Spinal cord (tissue), 10 donors: ENCODE measurements at places on chromosomes 11 and 22. TPM values are rescaled to one million over a fixed set of nuclear protein-coding genes. Genes with fewer than 3 reads are reported as not detected.

DNA sequence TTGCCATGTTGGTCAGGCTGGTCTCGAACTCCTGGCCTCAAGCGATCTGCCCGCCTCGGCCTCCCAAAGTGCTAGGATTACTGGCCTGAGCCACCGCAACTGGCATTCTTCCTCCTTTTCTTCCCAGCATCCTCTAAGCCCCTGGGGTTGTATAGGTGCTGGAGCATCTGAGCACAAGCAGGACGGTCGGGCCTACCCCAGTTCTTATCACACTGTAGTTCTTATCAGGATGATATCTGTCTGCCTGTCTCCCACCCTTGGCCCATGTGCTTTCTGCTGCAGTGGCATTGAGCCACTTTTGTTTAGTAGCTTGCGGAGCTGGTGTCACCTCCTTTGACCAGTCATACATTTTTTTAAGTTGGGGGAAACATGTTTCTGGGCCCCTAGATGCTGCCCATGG, 1.9 kb downstream of the RHOD start:
- no peak for DNase-seq

DNA sequence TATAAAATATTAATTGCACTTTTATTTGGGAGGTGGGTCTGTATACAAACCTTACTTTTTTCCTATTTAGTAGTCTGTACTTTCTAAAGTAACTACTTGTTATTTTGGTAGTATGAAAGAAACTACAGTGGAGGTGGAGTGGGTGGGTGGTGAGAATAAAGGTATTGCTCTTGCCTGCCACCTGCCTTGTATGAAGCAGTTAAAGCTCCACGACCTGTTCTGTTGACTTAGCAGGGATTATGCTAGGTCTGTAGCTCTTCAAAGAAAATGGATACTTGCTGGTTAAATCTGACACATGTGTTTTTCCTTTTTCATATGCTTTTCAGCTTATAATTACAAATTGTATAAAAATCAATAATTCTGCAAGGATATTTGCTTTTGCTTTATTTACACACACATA, 111.9 kb downstream of the EHF start:
- no peak for DNase-seq

DNA sequence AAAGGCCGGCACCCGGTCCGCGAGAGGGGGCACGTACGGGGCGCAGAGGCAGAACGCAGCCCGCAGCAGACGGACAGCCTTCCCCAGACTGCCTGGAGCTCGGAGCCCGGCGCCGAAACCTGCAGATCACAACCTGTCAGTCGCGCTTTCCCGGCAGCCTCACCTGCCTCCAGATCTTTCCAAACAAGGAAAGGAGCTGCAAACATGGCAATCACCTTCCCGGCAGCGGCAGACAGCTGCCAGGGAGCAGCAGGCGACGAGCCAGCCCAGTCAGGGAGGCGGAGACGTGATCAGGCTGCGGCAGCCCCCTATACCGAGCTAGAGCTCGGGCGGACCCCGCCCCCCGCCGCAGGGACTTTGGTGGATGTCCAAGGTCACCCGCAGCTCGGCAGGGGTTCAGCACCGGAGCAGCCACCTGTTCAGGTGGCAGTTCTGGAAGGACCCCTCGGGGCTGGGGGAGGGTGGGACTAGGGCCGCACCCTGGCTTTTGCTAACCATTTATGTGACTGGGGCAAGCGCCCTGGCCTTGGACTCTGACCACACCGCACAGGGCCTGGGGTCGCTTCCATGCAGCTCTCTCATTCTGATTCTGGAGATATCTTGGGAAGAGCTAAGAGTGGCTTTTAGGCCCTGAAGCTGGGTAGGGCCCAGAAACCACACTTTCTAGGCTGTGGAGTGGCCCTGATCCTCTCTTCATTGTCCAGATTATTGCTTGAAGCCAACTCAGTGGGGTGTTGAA, 143.8 kb downstream of the NECTIN1 start:
- DNase-seq = no peak

- DNase-seq = no peak
These were observed 59.8 kb upstream of the CD5 start for GRCh38 chr11:61042537-61042936.

DNA sequence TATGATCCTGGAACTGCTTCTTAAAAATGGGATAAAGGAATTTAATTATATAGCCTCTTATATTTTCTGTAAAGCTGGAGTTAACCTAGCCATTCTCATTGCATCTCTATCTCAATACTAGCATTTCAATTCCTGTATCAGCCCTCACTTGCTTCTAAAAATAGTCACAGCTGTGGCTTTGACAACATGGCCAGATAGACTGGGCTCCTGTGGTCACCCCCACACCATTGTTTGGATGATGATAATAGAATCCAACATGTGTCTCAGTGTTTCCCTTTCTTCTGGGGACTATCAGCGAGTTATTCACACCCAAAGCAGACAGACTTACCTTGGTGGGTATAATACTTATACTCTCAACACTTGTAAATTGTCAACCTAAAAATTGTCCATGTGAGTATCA, 6.9 kb downstream of the VWA5A start:
- no peak for DNase-seq

DNA sequence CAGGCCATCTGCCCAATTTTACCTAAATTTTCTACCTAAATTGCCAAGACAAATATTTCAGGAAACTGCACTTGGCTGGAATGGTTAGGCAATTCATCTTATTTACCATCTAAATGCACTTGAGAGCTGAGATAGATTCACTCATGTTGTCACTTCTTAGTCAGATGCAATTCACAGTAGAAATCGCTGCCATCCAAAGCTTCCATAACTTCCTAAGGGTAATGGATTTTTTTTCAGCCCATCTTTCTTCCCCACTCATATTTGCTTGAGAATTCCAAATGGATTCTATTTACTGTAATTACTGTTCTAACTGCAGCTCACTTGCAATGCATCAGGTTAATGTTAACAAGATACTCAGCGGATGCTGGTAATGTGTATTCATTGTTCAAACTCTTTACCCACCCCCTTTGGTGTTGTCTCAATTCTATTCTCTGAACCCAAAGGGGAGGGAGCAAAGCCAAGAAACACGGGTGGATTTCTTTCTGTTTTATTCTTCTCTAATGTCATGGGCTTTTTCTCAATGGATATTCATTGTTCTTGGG, 96.0 kb downstream of the TENM4 start:
- peak; percentile 83 for DNase-seq

- DNase-seq = no peak
These were observed 76.5 kb upstream of the ARFGAP3 start for GRCh38 chr22:42933485-42934091.

DNA sequence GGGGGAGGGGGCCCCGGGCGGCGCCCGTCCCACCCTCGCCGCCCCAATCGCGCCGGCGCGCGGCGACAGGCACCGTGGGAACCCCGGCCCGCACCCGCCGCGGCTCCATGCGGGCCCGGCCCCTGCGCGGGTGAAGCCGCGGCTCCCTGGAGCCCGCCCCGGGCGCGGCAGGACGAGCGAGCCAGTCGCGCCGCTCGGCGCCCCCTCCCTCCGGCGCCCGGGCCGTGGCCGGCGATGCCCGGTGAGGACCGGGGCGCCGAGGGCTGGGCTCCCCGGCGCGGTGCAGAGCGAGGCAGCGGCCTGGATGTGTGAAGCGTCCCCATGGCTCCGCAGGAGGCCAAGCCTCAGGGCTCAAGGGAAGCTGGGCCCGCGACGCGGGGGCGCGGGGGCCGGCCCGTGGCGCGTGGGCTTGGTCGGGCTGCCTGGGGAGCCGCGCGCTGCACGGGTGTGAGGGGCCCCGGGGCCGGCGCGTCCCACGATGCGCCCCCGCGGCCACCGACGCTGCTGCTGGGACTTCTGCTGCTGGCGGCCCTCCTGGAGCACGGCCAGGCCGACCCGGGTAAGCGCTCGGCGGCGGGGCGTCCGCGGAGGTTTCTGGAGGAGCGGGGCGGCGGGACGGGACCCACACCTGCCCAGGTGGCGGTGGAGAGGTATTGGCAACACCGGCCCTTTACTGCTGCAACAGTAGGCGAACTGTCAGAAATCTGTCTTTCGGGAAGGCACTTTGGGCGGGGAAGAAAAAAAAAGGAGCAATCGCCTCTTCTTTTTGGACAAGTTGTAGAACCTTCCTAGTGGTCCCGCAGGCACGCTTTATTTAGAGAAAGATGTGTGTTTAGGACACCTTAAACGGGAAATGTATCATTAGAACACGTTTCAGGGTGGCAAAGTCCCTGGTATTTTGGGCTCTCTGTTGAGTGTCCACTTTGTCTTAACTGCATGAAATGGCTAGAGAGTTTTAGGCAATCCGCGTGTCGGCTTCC, 119.4 kb downstream of the HIPK3 start:
- no peak for DNase-seq

DNA sequence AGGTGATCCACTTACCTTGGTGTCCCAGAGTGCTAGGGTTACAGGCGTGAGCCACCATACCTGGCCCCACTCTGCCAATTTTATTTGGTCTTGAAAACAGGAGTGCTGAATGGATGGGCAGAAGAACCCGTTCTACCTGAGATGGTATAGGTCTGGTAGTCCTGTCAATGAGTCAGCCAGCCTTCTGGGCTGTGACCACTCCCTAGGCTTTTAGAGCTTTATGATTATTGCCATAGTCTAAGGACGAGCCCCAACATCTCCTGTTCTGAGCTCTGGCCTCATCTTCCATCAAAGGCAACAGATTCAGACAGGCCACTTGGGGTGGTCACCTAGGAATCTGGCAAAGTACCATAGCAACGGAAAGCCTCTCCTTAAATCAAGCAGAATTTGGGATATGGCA, 11.5 kb downstream of the ZDHHC5 start:
- no peak for DNase-seq

DNA sequence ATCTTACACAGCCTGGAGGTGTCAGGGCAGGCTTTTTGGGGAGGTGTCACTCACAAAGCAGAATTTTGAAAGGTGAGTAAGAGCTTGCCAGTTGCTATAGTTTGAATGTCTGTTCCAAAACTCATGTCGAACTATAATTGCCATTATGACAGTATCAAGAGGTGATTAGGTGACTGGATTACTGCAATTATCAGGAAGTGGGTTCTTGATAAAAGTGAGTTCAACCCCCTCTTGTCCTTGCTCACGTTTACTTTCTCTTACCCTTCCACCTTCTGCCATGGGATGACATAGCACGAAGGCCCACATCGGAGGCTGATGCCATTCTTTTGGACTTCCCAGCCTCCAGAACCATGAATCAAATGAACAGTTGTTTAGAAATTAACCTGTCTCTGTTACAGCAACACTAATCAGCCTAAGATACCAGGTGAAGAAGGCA, 4.7 kb upstream of the C11orf86 start:
- DNase-seq = no peak

DNA sequence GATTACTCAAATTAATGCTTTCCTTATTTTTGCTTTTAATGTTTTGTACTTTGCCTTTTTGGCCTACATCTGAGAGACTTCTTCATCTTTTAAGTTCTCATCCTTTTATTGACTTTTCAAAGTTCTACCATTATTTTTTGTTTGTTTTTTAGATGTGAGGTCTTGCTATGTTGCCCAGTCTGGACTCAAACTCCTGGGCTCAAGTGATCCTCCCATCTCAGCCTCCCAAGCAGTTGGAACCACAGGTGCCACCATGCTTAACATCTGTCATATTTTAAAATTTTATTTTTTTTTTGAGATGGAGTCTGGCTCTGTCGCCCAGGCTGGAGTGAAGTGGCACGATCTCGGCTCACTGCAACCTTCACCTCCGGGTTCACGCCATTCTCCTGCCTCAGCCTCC, 57.8 kb downstream of the PPP6R2 start:
- DNase-seq = no peak

GRCh38 chr22:27719036-27719347, 82.6 kb downstream of the MN1 start:
- DNase-seq = no peak

GRCh38 chr11:6571434-6572008, 31.9 kb downstream of the RRP8 start:
- DNase-seq = no peak

DNA sequence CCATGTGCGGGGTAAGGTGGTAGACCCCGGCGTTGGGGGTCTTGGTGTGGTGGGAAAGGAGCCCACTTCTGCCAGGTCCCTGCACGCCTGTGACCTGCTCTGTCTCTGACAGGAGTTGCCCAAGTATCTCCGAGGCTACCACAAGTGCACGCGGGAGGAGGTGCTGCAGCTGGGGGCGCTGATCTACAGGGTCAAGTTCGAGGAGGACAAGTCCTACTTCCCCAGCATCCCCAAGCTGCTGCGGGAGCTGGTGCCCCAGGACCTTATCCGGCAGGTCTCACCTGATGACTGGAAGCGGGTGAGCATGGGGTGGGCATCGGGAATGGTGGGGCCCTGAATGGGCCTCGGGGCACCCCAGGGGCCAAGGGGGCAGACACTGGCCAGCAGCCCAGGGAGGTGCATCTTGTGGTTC, 83.0 kb downstream of the MYO7A start:
- DNase-seq = no peak

DNA sequence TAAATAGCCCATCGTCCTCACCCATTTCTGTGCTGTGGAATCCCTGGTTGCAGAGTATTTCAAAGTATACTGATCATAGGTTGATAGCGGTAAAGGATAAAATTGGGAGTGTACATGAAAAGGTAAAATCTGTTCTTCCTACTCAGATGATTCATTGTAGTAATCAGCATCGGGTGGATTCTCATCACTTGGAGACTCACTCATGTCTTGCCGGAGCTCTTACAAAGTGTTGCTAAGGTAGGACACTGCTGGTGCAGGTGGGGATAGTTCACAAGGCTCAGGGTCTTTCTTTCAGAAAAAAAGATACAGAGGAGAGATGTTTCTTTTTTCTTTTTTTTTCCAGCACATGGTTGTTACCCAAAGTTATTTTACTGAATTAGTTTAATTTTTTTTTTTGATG, 84.8 kb downstream of the MTNR1B start:
- DNase-seq = no peak

The GPHA2 gene
- 0.59 TPM for total RNA-seq

The OR51E2 gene
- total RNA-seq = 0.39 TPM

The LUZP2 gene
- total RNA-seq = 80.1 TPM

The PLAAT4 gene
- 12.2 TPM for total RNA-seq

The GAS2L1 gene
- 6.5 TPM for total RNA-seq

The OR4A16 gene
- not detected for total RNA-seq
